Brain pericyte (primary cell): ENCODE measurements at places on chromosomes 2 and 18.

- no peak for DNase-seq
Measured at GRCh38 chr2:44358503-44358902, 2.8 kb downstream of the PREPL start.

DNA sequence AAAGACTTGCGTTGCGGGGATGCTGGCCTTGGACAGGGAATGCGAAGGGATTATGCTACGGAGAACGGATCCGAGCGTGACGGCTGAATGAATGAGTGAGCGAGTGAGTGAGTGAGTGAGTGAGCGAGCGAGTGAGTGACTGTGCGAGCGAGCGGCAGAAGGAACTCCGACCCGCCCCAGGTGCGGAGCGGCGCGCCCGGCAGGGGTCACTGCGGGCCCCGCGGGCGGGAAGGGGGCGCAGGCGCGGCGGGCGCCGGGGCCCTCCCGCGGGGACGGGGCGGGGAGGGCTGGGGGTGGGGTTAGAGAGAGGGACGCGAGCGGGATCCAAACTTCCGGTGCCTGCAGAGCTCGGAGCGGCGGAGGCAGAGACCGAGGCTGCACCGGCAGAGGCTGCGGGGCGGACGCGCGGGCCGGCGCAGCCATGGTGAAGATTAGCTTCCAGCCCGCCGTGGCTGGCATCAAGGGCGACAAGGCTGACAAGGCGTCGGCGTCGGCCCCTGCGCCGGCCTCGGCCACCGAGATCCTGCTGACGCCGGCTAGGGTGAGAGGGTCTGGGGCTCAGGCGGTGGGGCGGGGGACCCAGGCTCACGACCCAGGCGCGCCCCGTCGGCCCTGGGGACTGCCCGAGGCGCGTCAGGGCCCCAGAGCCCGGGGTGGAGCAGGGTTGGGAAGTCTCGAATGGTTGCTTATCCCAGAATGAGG, at the start of gene ITM2C:
Gene ITM2C (plus strand): TSS at position 338 of the 702 bp plus-strand sequence. CDS start 84 bp downstream, at position 422.
- DNase-seq: no peak

GRCh38 chr18:55384551-55385275, 203.3 kb downstream of the TCF4 start:
- no peak for DNase-seq

DNA sequence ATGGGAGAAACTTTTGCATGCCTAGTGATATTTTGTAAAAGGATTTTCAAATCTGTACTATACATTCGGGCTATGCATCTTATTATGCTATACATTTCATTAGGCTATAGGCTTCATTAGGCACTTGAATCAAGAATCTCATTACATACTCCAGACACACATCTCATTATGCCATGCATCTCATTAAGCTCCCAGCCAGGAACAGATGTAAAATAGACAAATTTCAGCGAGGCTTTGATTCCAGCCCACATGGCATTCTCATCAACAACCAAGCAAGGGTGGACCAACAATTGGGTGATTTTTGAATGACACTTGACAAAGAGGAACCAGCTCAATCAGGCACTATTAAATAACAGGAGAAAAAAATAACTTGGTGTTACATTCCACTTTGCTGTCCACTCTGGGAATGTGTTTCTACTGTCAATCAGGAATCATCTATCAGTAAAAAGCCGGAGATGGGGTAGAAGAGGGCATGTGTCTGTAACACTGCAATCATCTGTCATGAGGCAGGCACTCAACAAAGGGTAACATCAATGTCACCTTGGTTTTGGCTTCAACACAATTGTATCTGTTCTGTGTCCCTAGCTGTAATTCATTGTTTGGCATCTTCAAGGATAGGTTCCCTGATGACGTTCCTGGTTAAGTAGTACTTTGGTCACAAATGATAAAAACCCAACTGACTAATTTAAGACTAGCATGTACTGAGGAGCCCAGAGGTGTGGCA, 498.6 kb downstream of the EPHA4 start:
- no peak for DNase-seq

DNA sequence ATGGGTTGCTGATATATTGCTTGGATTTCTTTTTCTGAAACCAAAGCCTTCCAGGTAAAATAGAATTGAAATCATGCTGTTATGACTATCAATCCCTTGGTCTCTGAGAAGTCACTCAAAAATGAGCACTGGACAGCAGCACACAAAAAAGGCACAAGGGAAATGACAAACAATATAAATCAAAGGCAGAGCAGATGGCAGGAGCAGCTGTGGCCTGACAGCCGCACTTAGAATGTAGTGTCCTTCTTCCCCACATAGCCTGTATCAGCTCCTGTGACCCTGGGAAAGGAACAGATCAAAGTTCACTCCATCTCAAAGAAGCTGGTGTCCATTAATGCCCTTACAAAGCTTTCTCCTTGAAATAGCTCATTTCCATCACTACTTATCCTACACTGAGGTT, 326.7 kb downstream of the SUCLG1 start:
- no peak for DNase-seq

- DNase-seq: no peak
Measured at GRCh38 chr2:64213532-64214275, 69.5 kb upstream of the PELI1 start.

DNA sequence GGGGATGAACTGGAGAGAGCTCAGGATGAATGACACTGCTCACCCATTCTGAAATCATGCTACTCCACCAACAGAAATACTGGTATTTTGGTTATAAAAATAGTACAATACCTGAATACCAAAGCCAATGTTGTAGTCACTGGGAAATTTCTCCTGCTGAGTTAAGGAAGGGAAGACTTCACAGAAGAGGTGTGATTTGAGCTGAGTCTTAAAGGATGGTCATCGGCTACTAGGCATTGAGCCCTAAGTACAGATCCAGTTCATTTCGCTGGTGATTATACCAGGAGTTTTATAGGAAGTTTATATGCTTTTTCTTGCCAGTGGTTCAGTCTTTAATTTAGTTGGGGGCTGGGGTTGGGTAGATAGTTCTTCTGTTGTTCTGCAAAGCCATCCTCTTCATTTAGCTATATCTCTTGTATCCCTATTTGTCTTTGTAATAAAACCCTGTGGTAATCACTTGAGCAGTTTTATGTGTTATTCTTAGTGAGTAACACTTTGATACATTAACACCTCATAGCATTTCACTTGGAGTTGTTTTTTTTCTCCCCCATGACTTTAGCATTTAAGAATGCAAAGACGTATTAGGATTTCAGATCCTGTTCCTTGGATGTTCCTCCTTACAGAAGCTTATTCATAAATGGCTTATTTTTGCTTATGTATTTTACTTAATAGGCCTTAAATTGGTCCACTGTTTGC, 239.9 kb upstream of the FOSL2 start:
- no peak for DNase-seq

DNA sequence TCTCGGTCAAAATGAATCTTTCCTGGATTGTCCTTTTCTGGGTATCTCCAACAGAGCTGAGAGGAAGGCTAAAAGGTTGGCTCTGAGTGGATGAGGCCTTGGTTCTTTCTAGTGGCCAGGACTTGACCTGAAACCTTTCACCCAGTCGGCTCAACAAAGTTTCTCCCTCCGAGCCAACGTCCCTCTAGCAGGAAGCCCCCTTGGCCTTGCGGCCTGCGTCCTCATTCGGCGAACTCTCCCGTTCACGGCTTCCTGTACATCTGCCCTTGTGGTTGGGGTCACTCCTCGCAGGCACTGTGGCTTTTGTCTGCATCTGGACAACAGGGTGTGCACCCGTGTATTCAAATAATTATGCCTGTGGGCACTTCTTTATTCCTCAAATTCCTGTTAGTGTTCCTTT, 9.4 kb upstream of the SIX3 start:
- no peak for DNase-seq

DNA sequence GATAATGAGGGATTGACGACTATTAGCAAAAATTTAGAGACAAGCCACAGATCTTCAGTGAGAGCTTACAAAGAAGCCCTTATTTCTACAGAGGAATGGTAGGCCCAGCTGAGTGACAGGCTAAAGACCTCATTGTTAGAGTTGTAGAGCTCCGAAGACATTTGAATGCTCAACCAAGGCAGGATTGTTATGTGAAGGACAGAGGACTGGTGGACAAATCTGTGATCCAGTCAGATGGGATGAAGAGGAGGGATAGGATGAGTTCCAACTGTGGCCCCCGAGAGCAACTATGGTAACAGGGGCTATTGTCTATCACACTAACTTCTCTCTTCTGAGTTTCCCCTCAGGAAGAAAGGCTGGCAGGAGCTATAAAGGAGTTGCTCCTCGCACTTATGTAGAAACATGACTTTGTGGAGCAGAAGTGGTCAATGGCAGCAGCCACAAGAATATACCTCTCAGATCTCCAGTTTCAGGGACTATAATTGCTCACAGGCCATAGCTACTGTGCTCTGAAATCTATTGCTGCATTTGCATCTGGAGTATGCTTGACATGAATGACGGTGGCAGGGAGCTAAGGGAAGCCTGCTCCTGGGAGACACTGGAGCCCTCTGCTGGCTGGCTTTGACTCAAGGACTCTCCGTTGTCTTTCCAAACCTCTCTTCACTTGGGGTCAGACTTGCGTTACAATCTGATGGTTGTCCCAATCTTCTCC, 50.3 kb upstream of the GREB1L start:
- no peak for DNase-seq
